ENCODE measurements at places on chromosomes 6 and 20.

GRCh38 chr6:136582711-136583471, 32.7 kb upstream of the MAP7 start:
- no peak for DNase-seq

GRCh38 chr6:642805-643204, 14.1 kb downstream of the HUS1B start:
- DNase-seq: no peak

DNA sequence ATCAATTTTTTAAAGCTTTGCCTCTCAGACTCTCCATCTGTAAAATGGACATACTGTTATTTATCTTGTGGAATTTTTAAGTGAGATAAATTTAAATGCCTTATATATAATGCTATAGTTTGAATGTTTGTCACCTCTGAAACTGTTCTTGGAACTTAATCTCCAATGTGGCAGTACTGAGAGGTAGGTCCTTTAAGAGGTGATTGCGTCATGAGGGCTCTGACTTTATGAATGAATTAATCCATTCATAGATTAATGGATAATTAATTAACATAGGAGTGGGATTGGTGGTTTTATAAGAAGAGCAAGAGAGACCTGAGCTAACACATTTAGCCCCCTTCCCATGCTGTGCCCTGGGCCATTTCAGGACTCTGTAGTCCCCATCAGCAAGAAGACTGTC, 326.3 kb upstream of the TSHZ2 start:
- no peak for DNase-seq

DNA sequence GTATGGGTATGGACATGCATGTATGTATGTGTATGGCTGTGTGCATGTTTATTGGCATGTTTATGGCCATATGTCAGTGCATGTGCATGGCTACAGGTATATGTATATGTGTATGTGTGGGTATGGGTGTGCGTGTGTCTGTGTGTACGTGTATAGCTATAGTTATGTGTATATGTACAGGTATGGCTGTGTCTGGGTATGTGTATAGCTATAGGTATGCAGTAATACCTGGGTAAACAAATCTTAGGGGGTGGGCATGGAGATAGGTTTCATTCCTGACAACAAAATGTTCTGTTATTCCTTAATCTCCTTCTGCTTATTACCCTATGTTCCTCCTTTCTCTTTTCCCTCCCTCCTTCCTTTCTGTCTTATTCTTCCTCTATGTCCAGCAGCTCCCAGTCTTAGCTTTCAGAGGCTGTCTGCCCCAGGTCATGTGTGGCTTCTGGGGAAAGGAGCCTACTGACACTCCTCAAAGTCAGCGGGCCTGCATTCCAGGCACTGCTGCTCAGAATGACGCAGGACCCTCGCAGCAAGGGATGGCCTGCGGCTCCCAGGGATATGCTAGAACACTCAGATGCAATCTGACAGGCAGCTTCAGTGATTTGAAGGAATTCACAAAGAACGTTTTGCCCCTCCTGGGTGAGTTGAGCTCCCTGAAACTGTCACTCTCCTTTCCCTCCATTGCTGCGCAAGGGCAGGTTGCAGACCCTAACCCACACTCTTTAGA, 139.3 kb upstream of the PHACTR1 start:
- no peak for DNase-seq

GRCh38 chr6:130946076-130946475, 117.0 kb downstream of the EPB41L2 start:
- no peak for DNase-seq

- peak; percentile 16 for DNase-seq
Observed at GRCh38 chr20:21396599-21397340, 556 bp downstream of the NKX2-4 start.

GRCh38 chr6:145009711-145010110, 724.6 kb downstream of the UTRN start:
- no peak for DNase-seq

GRCh38 chr6:108175592-108176279, 9.9 kb downstream of the NR2E1 start:
- DNase-seq: no peak

DNA sequence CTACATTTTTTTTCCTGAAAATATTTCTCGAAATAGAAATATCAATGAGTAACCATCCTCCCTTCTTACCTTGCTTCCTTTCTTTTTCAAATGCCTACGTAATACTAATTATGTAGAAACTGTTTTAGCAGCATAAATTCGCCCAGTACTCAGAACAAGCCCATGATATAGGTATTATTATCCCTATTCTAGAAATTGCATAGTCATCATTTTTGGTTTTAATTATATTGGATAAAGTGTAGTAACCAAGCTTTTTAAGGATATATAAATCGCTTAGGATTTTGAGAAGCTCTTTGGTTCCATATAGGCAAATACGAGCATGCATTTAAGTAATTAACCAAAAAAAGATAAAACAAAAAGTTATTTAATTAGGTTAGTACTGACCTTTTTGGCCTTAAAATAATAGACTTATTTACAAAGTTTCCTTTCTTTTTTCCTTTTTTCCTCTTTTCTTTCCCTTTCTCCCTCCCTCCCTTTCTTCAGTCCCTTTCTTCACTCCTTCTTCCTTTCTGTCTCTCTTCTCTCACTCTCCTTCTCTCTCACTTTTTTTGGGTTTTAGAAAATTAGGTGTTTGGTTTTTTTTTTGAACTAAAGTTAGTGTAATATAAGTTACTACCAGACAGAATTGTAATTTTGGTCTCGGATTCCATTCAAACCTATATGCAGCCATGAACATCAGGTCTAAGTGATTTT, 457.7 kb downstream of the RFPL4B start:
- no peak for DNase-seq

- DNase-seq: no peak
Observed at GRCh38 chr20:13567663-13568062, 71.1 kb downstream of the TASP1 start.

DNA sequence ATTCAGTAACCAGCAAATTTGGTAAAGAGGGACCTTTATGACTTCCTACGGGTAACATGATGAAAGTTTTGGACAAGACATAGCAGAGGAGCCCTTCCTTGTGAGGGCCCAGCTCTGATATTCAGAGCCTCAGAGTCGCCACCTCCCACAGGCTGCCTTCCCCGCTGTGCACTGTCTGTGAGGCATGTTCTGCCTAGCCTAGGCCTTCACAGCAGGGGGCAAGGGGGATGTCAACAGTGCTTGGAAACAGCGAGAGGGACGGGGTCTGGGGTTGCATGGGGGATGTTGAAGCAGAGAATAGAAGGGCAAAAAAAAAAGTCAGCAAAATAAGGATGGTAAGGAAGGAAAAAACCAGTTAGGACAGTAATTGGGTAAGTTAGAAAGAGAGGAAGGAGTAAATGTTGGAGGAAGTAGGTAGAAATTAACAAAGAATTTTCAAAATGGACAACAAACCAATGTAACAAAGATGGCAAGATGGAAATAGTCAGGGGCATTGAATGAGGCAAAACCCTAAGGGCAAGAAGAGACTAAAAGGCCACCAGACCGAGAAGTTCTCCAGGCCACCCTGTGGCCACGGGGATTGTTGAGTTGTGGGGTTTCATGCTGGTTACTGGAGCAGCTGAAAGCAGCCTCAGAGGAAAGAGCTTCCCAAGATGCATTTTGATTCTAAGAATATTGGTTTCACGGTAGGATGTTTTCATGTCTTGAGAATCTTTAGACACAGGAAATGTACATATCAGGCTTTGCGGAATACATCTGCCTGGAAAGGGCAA, 139.8 kb downstream of the LY86 start:
- no peak for DNase-seq

DNA sequence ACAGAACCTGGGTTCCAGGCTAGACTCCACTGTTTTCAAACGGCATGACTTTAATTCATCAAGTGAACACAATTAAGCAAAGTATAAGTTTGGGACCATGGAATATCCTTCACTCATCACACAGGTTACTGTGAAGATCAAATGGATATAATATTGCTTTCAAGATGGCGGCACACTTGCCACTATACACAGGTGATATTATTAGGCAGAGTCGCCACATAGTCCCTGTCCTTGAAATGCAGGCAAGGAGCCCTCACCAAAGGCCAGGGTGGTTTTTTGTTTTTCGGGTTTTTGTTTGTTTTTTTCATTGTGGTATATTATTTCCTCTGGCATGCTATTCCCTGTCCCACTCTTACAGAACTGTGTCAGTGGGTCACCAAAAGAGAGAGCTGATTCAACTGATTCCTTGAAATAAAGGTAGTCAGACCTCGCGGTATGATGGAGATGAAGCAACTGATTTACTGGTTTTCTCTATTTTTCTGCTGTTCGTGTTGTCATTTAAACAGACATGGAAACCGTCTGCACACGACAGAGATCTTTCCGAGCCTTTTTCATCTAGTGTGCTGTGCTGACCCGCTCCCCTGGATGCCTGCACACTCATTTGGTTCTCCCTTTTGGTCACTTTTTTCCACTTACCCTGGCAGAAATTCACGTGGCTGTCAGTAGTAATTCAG, 29.7 kb downstream of the MYB start:
- peak; percentile 32 for DNase-seq

DNA sequence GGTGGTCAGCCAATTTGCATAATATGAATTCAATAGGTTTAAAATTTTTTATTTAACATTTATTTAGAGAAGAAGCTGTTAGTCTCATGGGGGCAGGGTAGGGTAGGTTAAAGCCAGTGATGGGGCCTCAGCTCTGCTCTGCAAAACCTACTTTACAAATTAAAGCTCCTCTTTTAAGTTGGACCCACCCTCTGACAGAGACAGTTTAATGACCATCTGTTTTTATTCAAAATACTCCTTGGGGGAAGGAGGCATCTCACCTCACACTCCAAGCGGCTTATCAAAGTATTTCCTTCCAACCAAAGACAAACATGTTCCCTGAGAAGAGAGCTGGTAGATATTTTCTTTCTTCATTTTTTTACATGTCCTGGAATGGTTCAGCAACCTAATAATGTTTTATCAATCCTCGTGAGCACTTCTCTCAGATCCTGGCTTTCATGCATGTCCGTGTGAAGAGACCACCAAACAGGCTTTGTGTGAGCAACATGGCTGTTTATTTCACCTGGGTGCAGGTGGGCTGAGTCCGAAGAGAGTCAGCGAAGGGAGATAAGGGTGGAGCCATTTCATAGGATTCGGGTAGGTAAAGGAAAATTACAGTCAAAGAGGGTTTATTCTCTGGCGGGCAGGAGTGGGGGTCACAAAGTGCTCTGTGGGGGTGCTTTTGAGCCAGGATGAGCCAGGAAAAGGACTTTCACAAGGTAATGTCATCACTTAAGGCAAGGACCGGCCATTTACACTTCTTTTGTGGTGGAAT, 184.7 kb downstream of the GJA1 start:
- no peak for DNase-seq

- no peak for DNase-seq
Observed at GRCh38 chr6:152750694-152751093, at the start of gene VIP. TSS of gene VIP (plus strand) at chr6:152750797. CDS start at chr6:152752178, 1,381 bp downstream.
